ENCODE measurements at places on chromosomes 1 and 21.

DNA sequence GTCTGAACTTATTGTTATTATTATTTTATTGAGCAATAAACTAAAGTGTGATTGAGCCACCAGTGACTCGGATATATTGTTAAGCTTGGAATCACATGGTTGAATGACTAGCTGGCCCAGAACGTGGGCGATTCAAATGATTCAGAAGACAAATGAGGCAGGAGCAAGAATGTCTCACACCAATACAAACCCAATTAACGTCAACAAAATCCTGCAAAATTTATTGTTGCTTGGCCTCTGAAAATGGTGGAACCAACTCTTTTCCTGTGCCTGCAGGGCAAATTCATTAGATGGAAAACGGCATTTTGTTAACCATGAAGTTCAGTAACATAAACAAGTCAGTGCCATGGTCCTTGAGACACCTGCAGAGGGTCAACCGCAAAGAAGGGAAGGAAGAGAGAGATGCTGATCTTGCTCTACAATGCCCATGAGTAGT is 482.0 kb downstream of the SETD4 start:
- H3K27ac ChIP-seq = no peak overlapping the region
- no peaks in the 10 kb centered on the region for H3K27me3 ChIP-seq
- no peaks in the 10 kb centered on the region for H3K4me1 ChIP-seq
- no peak for DNase-seq
- H3K36me3 ChIP-seq = no peaks in the 10 kb centered on the region

- no peaks in the 10 kb centered on the region for H3K36me3 ChIP-seq
- no peak overlapping the region for H3K27ac ChIP-seq
- peak overlapping the region; percentile 69 for H3K4me3 ChIP-seq
- no peaks in the 10 kb centered on the region for H3K27me3 ChIP-seq
- no peak for DNase-seq
Measured at GRCh38 chr1:28518745-28519341, 13.0 kb downstream of the RCC1 start.

- DNase-seq = no peak
- no peaks in the 10 kb centered on the region for H3K36me3 ChIP-seq
- H3K4me1 ChIP-seq = no peaks in the 10 kb centered on the region
- no peak overlapping the region for H3K27ac ChIP-seq
- H3K4me3 ChIP-seq = no peak overlapping the region
Measured at GRCh38 chr1:213171711-213172110, 120.7 kb downstream of the RPS6KC1 start.

DNA sequence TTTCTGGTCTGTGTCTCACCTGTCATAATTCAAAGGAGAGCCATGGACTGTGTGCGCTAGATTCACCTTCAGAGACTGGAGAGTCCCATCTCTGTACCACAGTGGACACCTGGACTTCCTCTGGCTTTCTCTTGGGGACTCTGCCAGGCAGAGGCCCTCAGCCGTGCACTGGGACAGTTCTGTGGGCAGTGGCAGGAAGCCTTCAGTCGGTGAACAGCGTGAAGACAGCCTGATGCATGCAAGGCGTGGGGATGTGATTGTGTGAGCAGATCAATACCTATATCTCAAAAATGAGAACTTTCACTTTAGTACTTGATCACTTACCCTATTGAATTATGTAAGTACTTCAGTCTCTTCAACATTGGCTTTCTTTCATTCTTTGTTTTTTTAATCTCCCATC is 245.3 kb downstream of the DISC1 start:
- DNase-seq = no peak
- no peaks in the 10 kb centered on the region for H3K27me3 ChIP-seq
- H3K4me1 ChIP-seq = no peaks in the 10 kb centered on the region
- no peaks in the 10 kb centered on the region for H3K36me3 ChIP-seq
- H3K4me3 ChIP-seq = no peak overlapping the region
- H3K27ac ChIP-seq = no peak overlapping the region

DNA sequence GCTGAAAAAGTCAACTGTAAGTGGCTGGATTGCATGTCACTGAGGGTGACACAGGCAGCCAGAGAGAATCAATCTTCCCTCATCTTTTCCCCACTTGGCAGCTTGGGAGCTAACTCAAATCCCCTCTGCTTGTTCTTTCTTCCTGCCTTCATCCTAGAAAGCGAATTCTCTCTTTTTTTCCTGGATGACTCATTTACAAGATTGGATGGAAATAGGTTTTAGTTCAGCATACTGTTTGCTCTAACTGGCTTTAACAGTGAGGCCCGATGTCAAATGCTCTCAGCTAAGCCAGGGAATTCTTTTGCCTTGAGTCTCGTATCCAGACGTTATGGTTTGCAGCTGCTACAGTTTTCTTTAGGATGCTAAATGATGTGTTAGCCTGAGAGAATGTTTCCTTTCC is 72.7 kb downstream of the HUNK start:
- H3K4me3 ChIP-seq = no peak overlapping the region
- no peak overlapping the region for H3K27ac ChIP-seq
- no peaks in the 10 kb centered on the region for H3K27me3 ChIP-seq
- H3K36me3 ChIP-seq = no peaks in the 10 kb centered on the region
- no peak for DNase-seq

DNA sequence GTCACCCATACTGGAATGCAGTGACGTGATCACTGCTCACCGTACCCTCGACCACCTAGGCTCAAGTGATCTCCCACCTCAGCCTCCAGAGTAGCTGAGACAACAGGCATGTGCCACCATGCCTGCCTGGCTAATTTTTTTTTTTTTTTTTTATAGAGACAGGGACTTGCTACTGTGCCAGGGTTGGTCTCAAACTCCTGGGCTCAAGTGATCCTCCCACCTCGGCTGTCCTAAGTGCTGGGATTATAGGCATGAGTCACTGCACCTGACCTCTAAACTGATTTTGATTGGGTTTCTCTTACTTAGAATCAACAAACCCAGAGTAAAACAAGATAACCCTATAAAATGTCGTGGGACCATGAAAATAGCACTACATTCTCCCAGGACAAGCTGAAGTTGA is 112.0 kb downstream of the UBE2U start:
- no peaks in the 10 kb centered on the region for H3K27me3 ChIP-seq
- no peak overlapping the region for H3K27ac ChIP-seq
- no peak overlapping the region for H3K4me3 ChIP-seq
- no peaks in the 10 kb centered on the region for H3K4me1 ChIP-seq
- H3K36me3 ChIP-seq = no peaks in the 10 kb centered on the region
- no peak for DNase-seq

DNA sequence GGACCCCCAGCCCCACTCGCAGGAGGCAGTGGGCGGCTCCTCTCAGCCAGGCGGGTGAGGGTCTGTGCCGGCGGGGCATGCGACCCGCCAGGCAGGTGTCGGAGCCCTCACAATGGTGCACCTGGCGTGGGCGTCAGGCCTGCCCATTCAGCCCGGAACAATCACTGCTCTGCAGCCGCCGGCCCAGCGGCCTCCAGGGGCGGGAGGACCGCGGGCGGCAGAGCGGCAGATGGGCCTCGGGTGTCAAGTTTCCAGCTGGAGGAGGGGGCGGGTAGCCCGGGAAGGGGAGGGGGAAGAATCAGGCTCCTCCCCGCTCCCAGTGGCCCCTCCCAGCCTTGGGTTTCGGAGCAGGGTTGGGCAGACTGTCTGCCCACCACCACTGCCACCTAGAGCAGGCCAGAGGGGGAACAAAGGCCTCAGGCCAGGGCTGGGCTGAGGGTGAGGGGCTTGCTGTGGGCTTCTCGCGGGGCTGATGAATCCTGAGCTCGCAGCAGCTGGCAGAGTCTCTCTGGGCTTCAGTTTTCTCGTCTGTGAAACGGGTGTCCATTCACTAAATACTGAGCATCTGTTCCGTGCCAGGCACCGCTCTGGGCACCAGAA is 39.5 kb upstream of the CASZ1 start:
- DNase-seq = peak; percentile 80
- H3K27me3 ChIP-seq = no peaks in the 10 kb centered on the region
- peaks cover 11% of the 10 kb centered on the region for H3K4me1 ChIP-seq
- H3K36me3 ChIP-seq = no peaks in the 10 kb centered on the region
- H3K27ac ChIP-seq = no peak overlapping the region
- no peak overlapping the region for H3K4me3 ChIP-seq

DNA sequence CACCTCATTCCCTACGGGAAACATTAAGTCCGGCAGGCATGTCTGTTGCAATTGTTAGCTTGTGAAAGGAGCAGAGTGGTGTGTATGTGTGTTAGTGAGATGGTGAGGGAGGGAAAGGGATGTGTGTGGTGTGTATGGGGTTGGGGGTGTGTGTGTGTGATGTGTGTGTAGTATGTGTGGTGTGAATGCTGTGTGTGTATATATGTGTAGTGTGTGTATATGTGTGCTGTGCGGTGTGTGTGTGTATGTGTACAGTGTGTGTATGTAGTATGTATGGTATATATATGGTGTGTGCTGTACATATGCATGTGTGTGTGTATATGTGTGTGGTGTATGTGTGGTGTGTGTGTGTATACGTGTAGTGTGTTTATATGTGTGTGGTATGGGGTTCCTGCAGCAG is 20.8 kb upstream of the BLACAT1 start:
- no peaks in the 10 kb centered on the region for H3K27me3 ChIP-seq
- DNase-seq = no peak
- no peaks in the 10 kb centered on the region for H3K36me3 ChIP-seq
- H3K4me3 ChIP-seq = no peak overlapping the region
- H3K4me1 ChIP-seq = peaks cover 6% of the 10 kb centered on the region
- no peak overlapping the region for H3K27ac ChIP-seq

GRCh38 chr1:84722794-84723193 is 32.5 kb upstream of the SSX2IP start:
- H3K4me3 ChIP-seq = no peak overlapping the region
- H3K36me3 ChIP-seq = no peaks in the 10 kb centered on the region
- peaks cover 1% of the 10 kb centered on the region for H3K4me1 ChIP-seq
- no peak overlapping the region for H3K27ac ChIP-seq

GRCh38 chr1:212286556-212287131 is 1.4 kb downstream of the PPP2R5A start:
- peak overlapping the region; percentile 87 for H3K4me3 ChIP-seq
- no peak overlapping the region for H3K27ac ChIP-seq
- H3K4me1 ChIP-seq = no peaks in the 10 kb centered on the region
- no peak for DNase-seq
- no peaks in the 10 kb centered on the region for H3K36me3 ChIP-seq

DNA sequence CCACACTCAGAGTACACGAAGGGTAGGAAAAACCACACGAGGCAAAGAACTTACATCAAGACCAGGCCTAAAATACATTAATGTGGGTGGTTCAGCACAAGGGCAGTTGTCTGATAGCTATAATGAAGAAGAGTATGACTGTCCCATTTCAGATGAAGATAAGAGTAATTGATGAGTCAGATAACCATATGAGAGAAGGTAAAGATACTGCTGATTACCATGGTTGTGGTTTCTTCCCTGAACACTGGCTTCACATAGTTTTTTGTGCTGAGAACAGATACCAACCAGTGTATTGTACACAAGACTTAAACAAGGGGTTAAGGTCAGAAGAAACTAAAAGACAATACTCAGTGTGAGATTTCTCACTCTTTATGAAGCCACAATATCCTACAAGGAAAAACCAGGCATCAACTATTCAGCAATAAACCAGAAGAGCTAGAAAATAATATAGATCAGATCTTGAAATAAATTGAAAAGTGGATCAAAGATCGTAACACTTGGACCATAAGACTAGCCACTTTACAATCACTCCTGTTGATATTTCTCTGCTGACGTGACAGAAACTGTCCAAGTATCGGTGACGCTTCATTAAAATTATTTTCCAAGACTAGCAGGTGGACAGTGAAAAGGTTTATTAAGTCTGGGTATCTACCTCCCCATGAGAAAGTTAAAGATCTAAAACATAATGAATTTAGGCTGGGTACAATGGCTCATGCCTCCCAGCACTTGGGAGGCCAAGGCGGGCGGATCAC is 28.6 kb downstream of the PUM1 start:
- no peak overlapping the region for H3K4me3 ChIP-seq
- DNase-seq = no peak
- no peaks in the 10 kb centered on the region for H3K27me3 ChIP-seq
- H3K4me1 ChIP-seq = peaks cover 4% of the 10 kb centered on the region
- no peak overlapping the region for H3K27ac ChIP-seq

DNA sequence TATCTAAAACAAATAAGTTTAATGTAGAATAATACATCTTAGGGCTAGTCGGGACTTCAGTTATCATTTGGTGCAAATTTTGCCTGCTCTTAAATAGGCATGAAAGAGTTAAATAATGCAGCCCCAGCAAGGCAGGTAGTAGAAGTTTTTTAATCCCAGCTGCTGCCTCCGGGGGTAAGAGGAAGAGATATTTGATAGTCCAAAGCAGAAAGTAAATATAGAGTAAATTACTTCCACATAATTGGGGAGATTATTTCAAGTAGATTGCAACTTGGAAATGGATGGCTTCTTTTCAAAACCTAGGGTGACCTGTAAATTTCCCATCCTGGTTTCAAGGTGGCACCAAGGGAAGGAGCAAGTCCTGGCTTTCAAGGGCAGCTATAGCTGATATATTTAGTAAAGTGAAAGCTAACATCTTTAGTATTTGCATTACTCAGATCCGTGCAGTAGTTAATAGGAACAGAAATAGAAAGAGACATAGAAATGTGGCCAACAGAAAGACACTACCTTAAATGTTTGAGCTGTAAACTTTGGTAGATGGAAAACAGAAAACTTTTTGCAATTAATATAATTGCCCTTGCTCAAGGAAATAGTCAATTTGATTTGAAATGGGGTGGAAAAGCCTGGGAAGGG is 109.1 kb downstream of the LMO4 start:
- no peak for DNase-seq
- no peaks in the 10 kb centered on the region for H3K27me3 ChIP-seq
- H3K4me3 ChIP-seq = no peak overlapping the region
- H3K4me1 ChIP-seq = peaks cover 1% of the 10 kb centered on the region
- no peak overlapping the region for H3K27ac ChIP-seq

GRCh38 chr1:67898033-67898726 is 64.9 kb upstream of the GNG12 start:
- H3K36me3 ChIP-seq = no peaks in the 10 kb centered on the region
- H3K27ac ChIP-seq = no peak overlapping the region
- H3K4me3 ChIP-seq = no peak overlapping the region
- H3K4me1 ChIP-seq = peaks cover 4% of the 10 kb centered on the region
- DNase-seq = no peak
- no peaks in the 10 kb centered on the region for H3K27me3 ChIP-seq
